Ammon's horn (tissue), 1 donor: ENCODE measurements at places on chromosomes 1 and 21.

GRCh38 chr1:150869683-150870082 lies 6.7 kb downstream of the ARNT start:
- no peak for DNase-seq

DNA sequence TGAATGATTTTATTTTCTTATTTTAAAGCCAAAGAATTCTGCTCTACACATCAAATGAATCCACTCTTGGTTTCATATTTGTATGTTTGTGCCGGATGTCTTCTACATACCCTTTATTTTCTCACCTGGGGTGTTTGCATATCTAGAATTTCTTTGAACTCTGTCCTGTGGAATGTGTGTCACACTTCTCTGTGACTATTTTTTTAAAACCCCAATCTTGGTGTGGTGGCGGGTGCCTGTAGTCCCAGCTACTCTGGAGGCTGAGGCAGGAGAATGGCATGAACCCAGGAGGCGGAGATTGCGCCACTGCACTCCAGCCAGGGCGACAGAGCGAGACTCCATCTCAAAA lies 35.4 kb downstream of the CENPF start:
- no peak for DNase-seq

- no peak for DNase-seq
These were observed 48.7 kb downstream of the SPAG17 start for GRCh38 chr1:118136187-118136941.

DNA sequence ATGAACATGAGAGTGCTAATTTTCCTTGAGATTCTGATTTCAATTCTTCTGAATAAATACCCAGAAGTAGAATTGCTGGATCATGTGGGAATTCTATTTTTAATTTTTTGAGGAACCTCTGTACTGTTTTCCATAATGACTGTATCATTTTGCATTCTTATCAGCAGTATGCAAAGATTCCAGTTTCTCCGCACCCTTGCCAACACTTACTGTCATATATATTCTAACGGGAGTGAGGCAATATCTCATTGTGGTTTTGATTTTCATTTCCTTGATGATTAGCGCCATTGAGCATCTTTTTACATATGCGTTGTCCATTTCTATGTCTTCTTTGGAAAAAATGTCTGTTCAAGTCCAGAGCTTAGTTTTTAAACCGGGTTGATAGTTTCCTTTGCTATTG lies 33.2 kb downstream of the VCAM1 start:
- no peak for DNase-seq

- no peak for DNase-seq
These were observed 13.4 kb downstream of the FCRL4 start for GRCh38 chr1:157584503-157584902.

- no peak for DNase-seq
These were observed 19.9 kb downstream of the MAN1A2 start for GRCh38 chr1:117387060-117387633.

GRCh38 chr1:177793900-177794299 lies 176.0 kb downstream of the SEC16B start:
- DNase-seq = no peak

GRCh38 chr1:42753070-42753469 lies 13.0 kb upstream of the CLDN19 start:
- no peak for DNase-seq
